ENCODE measurements at places on chromosomes 1 and 21. TPM values are rescaled to one million over a fixed set of nuclear protein-coding genes. Genes with fewer than 3 reads are reported as not detected.

Gene THEM5
- not detected for total RNA-seq

Gene ANKRD35
- total RNA-seq: 0.76 TPM

Gene ITGB3BP
- total RNA-seq: 27.7 TPM

Gene NEK2
- 10.6 TPM for total RNA-seq

Gene TAS1R2
- total RNA-seq: not detected

Gene SPRR1A
- not detected for total RNA-seq

Gene PLEKHA6
- total RNA-seq: 31.5 TPM

Gene EDEM3
- 54.1 TPM for total RNA-seq

GRCh38 chr1:152699746-152700145 is 1.6 kb downstream of the LCE2A start:
- DNase-seq: no peak

DNA sequence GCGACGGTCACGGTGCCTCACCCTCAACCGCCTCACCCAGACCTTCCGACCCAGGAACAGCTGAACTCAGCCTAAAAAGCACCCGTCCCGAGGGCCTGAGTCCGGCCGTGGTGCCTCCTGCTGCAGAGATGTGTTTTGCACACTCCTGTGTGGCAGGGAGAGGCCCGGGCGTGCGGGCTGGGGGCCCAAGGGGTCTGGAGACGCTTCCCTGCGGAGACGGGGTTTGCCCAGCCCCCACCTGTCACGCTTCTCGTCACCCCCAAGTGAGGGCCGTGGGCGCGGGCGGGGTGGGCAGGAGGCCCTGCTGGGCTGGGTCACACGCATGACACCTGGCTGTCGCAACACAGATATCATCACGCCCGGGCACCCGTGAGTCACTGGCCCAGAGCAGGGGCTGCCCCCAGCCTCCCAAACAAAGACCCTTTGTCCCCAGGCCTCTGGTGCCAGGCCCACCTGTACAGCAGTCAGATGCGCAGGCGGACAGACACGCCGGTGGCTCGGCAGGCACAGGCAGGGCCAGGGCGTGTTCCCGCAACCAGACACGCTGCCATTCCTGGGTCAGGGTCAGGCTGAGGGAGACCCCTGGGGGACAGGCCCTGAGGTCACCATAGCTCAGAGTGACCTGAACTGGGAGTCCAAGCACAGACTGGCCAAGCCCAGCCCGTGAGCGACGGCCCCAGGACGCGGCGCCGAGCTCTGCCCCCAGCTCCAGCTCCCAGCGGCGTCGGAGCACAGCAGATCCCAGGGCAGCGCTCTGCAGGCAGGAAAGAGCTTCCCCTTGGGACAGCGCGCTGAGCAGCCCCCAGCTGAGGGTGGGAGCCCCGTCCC is 6.1 kb downstream of the B3GALT6 start:
- DNase-seq: no peak

- no peak for DNase-seq
Measured at GRCh38 chr1:229035054-229035747, 235.7 kb upstream of the RAB4A start.

DNA sequence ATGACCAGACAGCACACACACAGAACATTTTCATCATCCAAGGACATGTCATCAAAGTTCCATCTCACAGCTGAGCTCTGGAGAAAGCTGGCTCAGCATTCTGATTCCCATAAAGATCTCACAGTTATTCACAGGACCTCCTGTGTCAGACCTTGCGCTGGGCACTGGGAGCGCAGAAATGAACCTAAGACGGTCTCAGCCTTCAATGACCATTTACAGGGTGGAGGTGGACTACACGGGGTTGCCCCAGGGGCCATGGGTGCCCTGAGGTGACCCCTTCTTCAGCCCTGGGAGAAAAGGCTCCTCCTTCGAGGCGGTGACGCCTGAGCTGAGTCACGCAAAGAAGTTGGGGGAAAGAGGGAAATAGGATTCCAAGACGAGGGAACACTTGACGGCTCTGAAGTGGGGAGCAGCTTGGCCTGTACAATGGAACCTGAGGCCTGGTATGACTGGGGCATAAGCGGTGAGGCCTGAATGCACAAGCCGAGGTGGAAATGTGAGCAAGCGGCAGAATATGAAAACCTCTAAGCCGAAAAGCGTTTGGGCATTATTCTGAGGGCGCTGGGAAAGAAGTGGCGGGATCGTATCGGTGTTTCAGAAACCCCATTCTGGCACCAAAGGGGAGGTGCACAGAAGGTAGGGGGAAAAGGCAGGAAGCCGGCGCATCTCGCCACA is 797 bp downstream of the CC2D1B start:
- peak; percentile 81 for DNase-seq

DNA sequence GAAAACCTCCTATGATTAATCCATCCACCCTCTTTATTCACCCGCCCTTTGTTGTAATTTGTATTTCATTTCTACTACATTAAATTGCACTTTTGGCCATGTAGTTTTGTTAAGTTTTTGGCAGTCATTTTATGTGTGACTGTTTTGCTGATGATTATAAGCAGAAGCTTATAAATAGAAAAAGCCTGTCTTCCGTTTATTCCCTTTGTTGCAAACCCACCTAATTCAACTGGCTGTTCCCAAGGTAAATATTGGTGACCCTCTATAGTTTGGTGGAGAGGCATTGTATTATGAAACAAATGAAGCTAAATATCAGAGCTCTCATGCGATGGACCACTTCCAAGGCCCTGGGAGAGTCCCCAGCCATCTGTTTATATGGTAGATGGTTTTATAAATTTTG is 36.7 kb upstream of the IGSF3 start:
- no peak for DNase-seq

GRCh38 chr1:111454859-111455641 is 5.8 kb downstream of the ATP5PB start:
- no peak for DNase-seq

Data from hepatocyte (in vitro differentiated cells).